ENCODE measurements at places on chromosomes 2 and 18. TPM values are rescaled to one million over a fixed set of nuclear protein-coding genes. Genes with fewer than 3 reads are reported as not detected.

The R3HDM1 gene
- total RNA-seq = 63.0 TPM

The POTEI gene
- total RNA-seq = 1.3 TPM

The TBC1D8 gene
- 8.8 TPM for total RNA-seq

The GTF2A1L gene
- not detected for total RNA-seq

The APCDD1 gene
- total RNA-seq = 49.8 TPM
